AG04449 (cell line): ENCODE measurements at places on chromosomes 13 and 19.
A peak's percentile ranks its signal among the peaks of the same experiment; 100 is the strongest.

DNA sequence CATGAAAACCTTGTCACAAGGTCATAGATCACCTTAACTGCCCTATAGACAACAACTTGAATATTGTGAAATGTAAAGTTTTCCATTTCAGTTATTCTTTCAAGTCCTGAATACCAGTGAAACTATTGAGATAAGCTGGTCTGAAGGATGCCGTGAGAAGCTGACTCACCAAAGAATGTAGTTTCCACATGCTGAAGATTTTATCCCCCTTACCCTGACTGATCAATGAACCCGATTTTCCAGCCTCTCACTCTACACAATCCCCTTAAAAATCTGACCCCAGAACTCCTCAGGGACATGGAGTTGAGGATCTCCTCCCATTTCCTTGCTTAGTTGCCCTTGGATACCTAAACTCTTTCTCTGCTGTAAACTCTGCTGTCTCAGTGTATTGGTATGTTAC, 67.5 kb downstream of the POSTN start:
- peak; percentile 82 for DNase-seq

GRCh38 chr13:37485756-37486155, 112.8 kb downstream of the POSTN start:
- DNase-seq = no peak

DNA sequence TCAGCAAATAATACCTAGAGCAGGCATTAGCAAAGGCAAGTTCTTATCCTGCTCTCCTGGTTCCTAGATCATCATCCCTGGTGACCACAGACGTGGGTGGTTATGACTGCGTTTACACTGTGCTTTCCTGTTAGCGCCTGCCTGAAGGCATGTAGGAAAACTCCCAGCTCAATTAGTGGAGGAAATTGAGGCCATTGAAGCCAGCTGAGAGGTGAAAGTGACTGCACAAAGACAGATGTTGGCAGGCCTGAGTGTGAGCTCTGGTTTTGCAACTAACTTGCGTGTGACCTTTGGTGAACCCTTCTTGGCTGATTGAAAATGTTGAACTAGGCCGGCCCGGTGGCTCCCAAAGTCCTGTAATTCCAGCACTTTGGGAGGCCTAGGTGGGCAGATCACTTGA, 17.5 kb upstream of the NWD1 start:
- DNase-seq = peak; percentile 24

DNA sequence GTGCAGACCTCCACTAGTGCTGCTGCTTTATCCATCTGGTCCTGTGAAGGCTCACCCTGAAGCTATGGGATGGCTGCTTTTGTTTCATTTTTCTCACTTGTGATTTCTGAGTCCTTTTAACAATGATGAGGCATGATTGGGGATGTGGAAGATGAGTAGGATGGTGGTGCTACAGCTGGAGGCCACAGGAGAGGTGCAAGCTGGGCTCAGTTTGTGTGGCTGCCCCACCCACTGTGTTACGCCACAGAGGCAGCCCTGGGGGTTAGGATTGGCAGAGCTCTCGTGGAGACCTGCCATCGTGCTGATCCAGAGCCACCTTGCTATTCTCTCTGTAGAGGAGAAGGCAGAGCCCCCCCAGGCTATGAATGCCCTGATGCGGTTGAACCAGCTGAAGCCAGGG, 19.6 kb upstream of the QTRT1 start:
- no peak for DNase-seq

DNA sequence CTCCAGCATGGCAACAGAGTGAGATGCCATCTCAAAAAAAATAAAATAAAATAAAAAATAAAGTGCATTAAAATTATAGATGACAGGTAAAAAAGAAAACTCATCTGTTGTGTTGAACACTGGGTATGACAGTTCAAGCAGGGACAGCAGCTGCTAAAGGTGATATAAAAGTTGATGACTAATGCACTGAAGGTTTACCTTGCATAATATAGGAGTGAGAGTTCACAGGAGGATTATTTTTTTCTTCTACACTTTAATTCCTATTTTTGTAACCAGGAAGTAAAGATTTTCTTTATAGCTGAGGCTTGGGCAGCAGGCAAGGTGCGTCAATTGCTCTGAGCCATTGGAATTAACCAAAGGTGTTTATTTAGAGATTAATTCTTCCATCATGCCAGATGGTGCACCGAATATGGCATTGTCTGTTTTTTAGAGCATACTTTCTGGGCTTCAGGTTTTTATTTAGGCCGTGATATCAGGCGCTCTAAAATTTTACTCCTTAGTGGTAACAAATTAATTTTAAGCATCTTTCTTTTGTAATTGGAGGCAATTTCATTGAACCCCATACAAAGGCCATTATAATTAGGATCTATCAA, 337.0 kb upstream of the SLC10A2 start:
- no peak for DNase-seq
